ENCODE measurements at places on chromosomes 2 and 18. TPM values are rescaled to one million over a fixed set of nuclear protein-coding genes. Genes with fewer than 3 reads are reported as not detected.

The ABCG8 gene
- 0.11 TPM for polyA plus RNA-seq

The CPLX4 gene
- not detected for polyA plus RNA-seq

The SCN1A gene
- 0.16 TPM for polyA plus RNA-seq

The TUBB8B gene
- not detected for polyA plus RNA-seq

The RMC1 gene
- polyA plus RNA-seq: 17.2 TPM

The NDUFB3 gene
- polyA plus RNA-seq: 102 TPM

The HOXD1 gene
- 1.7 TPM for polyA plus RNA-seq

All from muscle of arm (tissue), 14 donors.